ENCODE measurements at places on chromosomes 6 and 20.

- no peak overlapping the region for H3K27ac ChIP-seq
- H3K4me3 ChIP-seq = no peak overlapping the region
- no peaks in the 10 kb centered on the region for H3K27me3 ChIP-seq
- no peak for DNase-seq
- H3K4me1 ChIP-seq = no peaks in the 10 kb centered on the region
Observed at GRCh38 chr6:23890543-23891227, 235.3 kb upstream of the NRSN1 start.

- peak overlapping the region; percentile 86 for H3K4me3 ChIP-seq
- peaks cover 74% of the 10 kb centered on the region for H3K27me3 ChIP-seq
- H3K27ac ChIP-seq = peak overlapping the region; percentile 44
Observed at GRCh38 chr6:127515234-127515793, 3.8 kb downstream of the MTCL3 start.

DNA sequence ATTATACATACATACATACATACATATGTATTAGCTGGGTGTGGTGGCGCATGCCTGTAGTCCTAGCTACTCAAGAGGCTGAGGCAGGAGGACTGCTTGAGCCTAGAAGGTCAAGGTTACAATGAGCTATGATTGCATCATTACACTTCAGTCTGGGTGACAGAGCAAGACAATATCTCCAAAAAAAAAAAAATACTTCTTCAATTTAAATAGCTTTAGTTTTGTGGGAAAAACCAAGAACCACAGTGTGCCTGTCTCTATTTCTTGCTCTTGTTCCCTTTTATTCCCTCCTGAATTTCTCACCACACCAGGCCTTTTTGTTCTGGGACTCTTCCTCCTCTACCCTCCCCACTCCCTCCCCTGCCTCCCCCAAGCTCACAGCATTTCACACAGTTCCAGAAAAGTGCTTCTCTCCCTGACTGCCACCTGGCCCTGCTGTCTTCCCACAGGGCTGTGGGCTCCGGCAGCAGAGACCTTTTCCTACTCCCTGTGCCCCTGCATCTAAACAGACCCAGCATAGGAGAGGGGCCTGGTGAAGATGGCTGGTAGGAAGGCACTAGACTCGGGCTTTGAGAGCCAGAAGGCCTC is 1.3 kb downstream of the C20orf203 start:
- H3K36me3 ChIP-seq = no peaks in the 10 kb centered on the region
- peaks cover 31% of the 10 kb centered on the region for H3K4me1 ChIP-seq
- no peak overlapping the region for H3K4me3 ChIP-seq
- peak overlapping the region; percentile 7 for H3K27ac ChIP-seq
- no peaks in the 10 kb centered on the region for H3K27me3 ChIP-seq

GRCh38 chr6:159134701-159135364 is 34.4 kb upstream of the FNDC1 start:
- H3K27ac ChIP-seq = no peak overlapping the region
- H3K27me3 ChIP-seq = peaks cover 39% of the 10 kb centered on the region
- no peaks in the 10 kb centered on the region for H3K36me3 ChIP-seq
- H3K4me3 ChIP-seq = no peak overlapping the region
- no peak for DNase-seq

- no peak overlapping the region for H3K27ac ChIP-seq
- no peak for DNase-seq
- H3K4me1 ChIP-seq = no peaks in the 10 kb centered on the region
- H3K36me3 ChIP-seq = peaks cover 46% of the 10 kb centered on the region
Observed at GRCh38 chr6:17621003-17621402, 20.9 kb downstream of the FAM8A1 start.

GRCh38 chr20:58723628-58723984 is 31.0 kb downstream of the NPEPL1 start:
- H3K27ac ChIP-seq = no peak overlapping the region
- H3K36me3 ChIP-seq = no peaks in the 10 kb centered on the region
- DNase-seq = peak; percentile 27
- peaks cover 26% of the 10 kb centered on the region for H3K27me3 ChIP-seq
- no peaks in the 10 kb centered on the region for H3K4me1 ChIP-seq

DNA sequence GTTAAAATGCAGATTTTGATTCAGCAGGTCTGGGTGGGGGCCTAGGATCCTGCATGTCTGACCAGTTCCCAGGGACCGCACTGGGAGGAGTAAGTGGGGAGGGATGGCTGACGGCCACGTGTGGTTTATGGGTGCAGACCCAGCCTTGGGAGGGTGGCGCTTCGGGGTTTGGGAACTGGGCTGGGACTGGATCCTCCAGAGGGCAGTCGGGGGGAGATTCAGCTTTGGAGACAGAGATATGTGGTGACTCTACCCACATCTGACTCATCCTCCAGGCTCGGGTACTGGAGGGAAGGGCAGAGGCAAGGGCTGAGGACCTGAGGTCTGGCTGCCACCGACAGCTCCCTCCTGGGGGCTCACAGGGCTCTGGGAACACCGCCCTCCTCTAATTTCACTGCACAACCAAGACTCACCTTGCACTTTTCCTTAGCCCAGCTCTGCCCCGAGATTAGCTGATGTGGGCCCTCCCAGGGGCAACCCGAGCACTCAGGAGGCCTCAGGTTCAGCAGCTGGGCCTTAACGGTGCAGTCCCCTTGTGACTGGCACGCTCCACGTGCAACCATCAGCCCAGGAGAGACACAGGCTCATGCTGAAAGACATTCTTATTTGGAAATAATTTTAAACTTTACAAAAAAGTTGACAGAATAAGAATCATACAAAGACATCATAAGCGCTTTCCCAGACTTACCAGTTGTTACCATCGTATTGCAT is 172.8 kb upstream of the PMEPA1 start:
- H3K4me1 ChIP-seq = peaks cover 24% of the 10 kb centered on the region
- H3K36me3 ChIP-seq = no peaks in the 10 kb centered on the region
- no peak overlapping the region for H3K27ac ChIP-seq
- peaks cover 28% of the 10 kb centered on the region for H3K27me3 ChIP-seq
- peak; percentile 45 for DNase-seq

GRCh38 chr6:3316818-3317217 is 58.1 kb downstream of the PSMG4 start:
- no peak overlapping the region for H3K4me3 ChIP-seq
- H3K36me3 ChIP-seq = peaks cover 28% of the 10 kb centered on the region
- no peak for DNase-seq
- H3K27me3 ChIP-seq = no peaks in the 10 kb centered on the region
- H3K27ac ChIP-seq = no peak overlapping the region
- peaks cover 25% of the 10 kb centered on the region for H3K4me1 ChIP-seq

DNA sequence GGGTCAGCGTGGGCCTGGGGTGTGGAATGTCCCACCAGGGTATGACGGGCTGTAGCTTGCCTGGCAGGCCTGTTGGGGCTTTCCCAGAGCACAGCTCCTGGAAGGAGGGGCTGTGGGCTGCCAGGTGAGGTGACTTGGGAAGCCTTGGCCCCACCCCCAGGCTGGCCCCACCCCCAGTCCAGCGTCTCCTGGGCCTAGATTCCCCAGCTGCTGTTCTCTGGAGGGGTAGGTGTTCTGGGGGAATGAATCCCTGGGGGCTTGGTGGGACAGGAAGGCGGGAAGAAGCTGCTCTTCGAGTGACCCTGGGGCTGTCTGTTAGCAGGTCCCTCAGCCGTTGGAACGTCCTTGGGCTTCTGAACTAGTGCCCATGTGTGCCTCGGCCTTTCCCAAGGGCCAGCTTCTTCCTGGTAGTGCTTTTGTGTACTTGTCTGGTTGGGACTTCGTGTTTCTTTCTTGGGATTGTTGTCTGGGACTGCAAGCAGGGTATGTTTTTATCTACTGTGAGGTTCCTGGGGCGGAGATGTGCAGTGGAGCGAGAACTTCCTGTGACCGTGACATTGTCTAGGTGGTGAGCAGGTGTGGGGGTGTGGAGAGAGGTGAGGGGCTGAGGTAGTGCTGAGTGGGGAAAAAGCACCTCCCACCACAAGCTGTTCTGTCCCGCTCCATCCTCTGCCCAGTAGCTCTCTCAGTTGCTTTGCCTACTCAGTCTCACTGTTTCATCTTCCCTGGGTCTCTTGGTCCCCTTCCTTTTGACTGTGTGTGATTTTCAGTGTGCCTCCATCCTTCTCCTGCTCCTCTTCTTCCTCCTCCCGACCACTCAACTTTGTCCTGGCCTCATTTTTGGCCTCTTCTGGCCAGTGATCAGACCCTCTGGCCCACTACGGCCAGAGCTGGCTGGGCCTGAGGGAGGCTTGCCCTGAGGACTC is 1.3 kb upstream of the DDR1 start:
- H3K36me3 ChIP-seq = peaks cover 5% of the 10 kb centered on the region
- H3K27ac ChIP-seq = peak overlapping the region; percentile 97

GRCh38 chr20:35739294-35740163 is 2.5 kb downstream of the RBM39 start:
- H3K27me3 ChIP-seq = peaks cover 6% of the 10 kb centered on the region
- DNase-seq = no peak
- peak overlapping the region; percentile 99 for H3K27ac ChIP-seq
- H3K4me1 ChIP-seq = peaks cover 32% of the 10 kb centered on the region
- peaks cover 45% of the 10 kb centered on the region for H3K36me3 ChIP-seq

DNA sequence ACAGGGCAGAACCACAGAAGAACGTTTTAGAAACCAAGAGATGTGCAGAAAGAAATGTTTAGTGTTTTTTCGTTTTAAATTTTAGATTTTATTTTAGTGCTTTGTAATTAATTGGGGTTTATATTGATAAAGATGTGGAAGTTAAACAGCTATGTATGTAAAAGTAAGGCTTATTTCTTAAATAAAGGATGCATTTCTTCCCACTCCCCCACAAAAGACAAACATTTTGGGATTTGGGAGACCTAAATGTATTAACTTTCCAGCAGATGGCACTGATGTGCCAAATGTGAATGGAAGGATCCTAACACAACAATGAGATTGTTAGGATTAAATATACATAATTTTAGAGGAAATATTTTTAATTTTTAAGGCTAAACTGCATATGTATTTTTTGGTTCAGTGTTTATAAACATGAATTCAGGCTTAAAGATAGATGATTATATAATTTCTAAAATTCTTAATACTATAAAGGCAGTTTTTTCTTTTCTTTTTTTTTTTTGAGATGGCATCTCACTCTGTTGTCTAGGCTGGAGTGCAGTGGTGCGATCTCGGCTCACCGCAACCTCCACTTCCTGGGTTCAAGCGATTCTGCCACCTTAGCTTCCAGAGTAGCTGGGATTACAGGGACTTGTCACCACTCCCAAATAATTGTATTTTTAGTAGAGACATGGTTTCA is 12.0 kb downstream of the PFDN4 start:
- no peak overlapping the region for H3K4me3 ChIP-seq
- no peak overlapping the region for H3K27ac ChIP-seq
- no peaks in the 10 kb centered on the region for H3K27me3 ChIP-seq
- DNase-seq = no peak
- peaks cover 11% of the 10 kb centered on the region for H3K4me1 ChIP-seq

- H3K4me3 ChIP-seq = no peak overlapping the region
- DNase-seq = no peak
- H3K27me3 ChIP-seq = no peaks in the 10 kb centered on the region
Observed at GRCh38 chr20:34569598-34569997, 11.1 kb downstream of the MAP1LC3A start.

- DNase-seq = no peak
- H3K36me3 ChIP-seq = no peaks in the 10 kb centered on the region
- no peak overlapping the region for H3K4me3 ChIP-seq
- peaks cover 46% of the 10 kb centered on the region for H3K4me1 ChIP-seq
- H3K27me3 ChIP-seq = peaks cover 3% of the 10 kb centered on the region
- no peak overlapping the region for H3K27ac ChIP-seq
Observed at GRCh38 chr6:14440940-14441781, 323.6 kb downstream of the CD83 start.

- H3K27ac ChIP-seq = no peak overlapping the region
- peaks cover 4% of the 10 kb centered on the region for H3K36me3 ChIP-seq
- DNase-seq = no peak
Observed at GRCh38 chr6:100449239-100449691, 15.5 kb downstream of the SIM1 start.

GRCh38 chr6:37125774-37126492 is 44.0 kb upstream of the PIM1 start:
- H3K27ac ChIP-seq = peak overlapping the region; percentile 97
- H3K36me3 ChIP-seq = no peaks in the 10 kb centered on the region
- no peaks in the 10 kb centered on the region for H3K27me3 ChIP-seq
- H3K4me1 ChIP-seq = peaks cover 41% of the 10 kb centered on the region

GRCh38 chr6:143674483-143675381 is 3.0 kb upstream of the PHACTR2 start:
- no peak for DNase-seq
- peak overlapping the region; percentile 99 for H3K27ac ChIP-seq
- peaks cover 45% of the 10 kb centered on the region for H3K4me1 ChIP-seq

DNA sequence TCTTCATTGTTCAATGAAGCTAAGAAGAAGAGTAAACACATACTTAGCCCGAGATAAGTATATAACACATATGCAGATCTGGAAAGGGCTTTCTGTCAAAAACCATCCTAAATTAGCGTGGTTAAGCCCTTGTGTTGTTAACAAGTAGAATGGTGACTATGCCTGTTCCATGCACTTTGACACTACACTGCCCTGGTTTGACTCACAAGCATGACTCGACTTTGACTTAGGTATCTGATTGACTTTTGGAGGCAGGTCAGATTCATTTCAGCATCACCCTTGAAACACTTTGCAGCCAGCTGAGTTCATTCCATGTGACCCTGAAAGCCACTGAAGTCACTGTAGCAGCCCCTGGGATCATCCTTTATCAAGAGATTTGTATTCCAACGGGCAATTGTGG is 239.8 kb downstream of the TBX18 start:
- no peak overlapping the region for H3K4me3 ChIP-seq
- no peak for DNase-seq
- H3K36me3 ChIP-seq = no peaks in the 10 kb centered on the region
- peaks cover 8% of the 10 kb centered on the region for H3K4me1 ChIP-seq
- H3K27ac ChIP-seq = no peak overlapping the region
- H3K27me3 ChIP-seq = peaks cover 56% of the 10 kb centered on the region
